Uterus (tissue), 4 donors: ENCODE measurements at places on chromosomes 11 and 22. TPM values are rescaled to one million over a fixed set of nuclear protein-coding genes. Genes with fewer than 3 reads are reported as not detected.

- no peaks in the 10 kb centered on the region for H3K27me3 ChIP-seq
- DNase-seq = no peak
- no peaks in the 10 kb centered on the region for H3K4me1 ChIP-seq
- H3K27ac ChIP-seq = no peak overlapping the region
- no peak overlapping the region for H3K4me3 ChIP-seq
These were observed 393.0 kb upstream of the ANO3 start for GRCh38 chr11:25938952-25939351.

DNA sequence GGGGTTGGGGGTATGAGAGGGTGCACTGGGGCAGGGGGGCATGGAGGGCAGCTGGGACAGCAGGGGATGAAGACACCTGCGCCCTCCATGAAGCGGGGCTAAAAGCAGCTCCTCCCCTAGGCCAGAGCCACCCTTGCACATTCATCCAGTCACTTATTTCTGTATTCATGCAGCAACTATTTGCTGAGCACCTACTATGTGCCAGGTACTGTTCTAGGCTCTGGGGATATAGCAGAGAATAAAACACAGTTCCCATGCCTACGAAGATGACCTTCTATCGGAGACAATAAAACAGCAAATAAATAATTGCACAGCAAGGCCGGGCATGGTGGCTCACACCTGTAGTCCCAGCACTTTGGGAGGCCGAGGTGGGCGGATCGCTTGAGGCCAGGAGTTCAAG is 5.3 kb downstream of the ALDH3B1 start:
- no peaks in the 10 kb centered on the region for H3K36me3 ChIP-seq
- H3K27me3 ChIP-seq = no peaks in the 10 kb centered on the region
- H3K4me1 ChIP-seq = no peaks in the 10 kb centered on the region
- no peak overlapping the region for H3K27ac ChIP-seq

Gene SPA17
- 9.0 TPM for total RNA-seq

Gene OR5A1
- not detected for total RNA-seq

Gene GRIA4
- not detected for total RNA-seq

- H3K36me3 ChIP-seq = no peaks in the 10 kb centered on the region
- no peaks in the 10 kb centered on the region for H3K27me3 ChIP-seq
- no peaks in the 10 kb centered on the region for H3K4me1 ChIP-seq
- peak overlapping the region; percentile 91 for H3K4me3 ChIP-seq
- peak; percentile 30 for DNase-seq
These were observed 5.3 kb downstream of the NEAT1 start for GRCh38 chr11:65427691-65428577.

Gene SEPTIN3
- total RNA-seq = not detected

- no peak overlapping the region for H3K4me3 ChIP-seq
- H3K4me1 ChIP-seq = no peaks in the 10 kb centered on the region
- no peak for DNase-seq
These were observed 1058.2 kb downstream of the LRRC4C start for GRCh38 chr11:40401132-40401853.

Gene OR10V1
- total RNA-seq = not detected

GRCh38 chr22:23874871-23875270 is 17.2 kb downstream of the SLC2A11 start:
- no peaks in the 10 kb centered on the region for H3K36me3 ChIP-seq
- H3K27me3 ChIP-seq = no peaks in the 10 kb centered on the region
- H3K4me1 ChIP-seq = no peaks in the 10 kb centered on the region
- H3K27ac ChIP-seq = no peak overlapping the region

- H3K27ac ChIP-seq = no peak overlapping the region
- no peaks in the 10 kb centered on the region for H3K27me3 ChIP-seq
- no peaks in the 10 kb centered on the region for H3K36me3 ChIP-seq
- DNase-seq = no peak
- no peak overlapping the region for H3K4me3 ChIP-seq
These were observed 26.3 kb downstream of the FADS2 start for GRCh38 chr11:61854206-61854895.

DNA sequence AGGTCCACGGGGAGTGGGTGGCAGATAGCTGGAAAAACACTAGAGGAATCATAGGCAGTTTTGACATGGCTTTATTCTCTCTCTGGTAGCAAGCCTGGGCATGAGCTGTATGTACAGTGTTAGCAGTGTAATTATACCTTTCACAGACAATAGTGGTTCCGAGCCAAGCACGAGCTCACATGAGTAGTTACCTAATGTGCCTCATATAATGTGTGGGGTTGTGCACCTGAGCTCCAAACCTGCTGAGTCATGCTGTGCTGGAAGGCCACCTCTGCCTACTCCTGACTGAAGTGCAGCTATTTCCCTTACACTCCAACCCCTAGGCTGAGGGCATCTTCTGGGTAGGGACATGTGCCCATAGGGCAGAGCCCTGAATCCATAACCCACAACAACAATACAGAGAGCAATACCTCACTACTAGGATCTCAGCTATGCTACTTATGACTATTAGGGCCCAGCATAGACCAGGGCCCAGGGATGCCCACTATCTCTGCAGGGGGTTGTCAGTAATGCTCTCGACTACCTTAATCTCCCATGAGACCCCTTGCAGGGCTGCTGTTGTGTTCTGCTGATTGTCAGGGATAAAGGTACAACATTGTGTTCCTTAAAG is 432.1 kb downstream of the DYNC2H1 start:
- no peak overlapping the region for H3K27ac ChIP-seq
- DNase-seq = no peak
- H3K4me3 ChIP-seq = no peak overlapping the region
- H3K4me1 ChIP-seq = no peaks in the 10 kb centered on the region

- H3K27me3 ChIP-seq = no peaks in the 10 kb centered on the region
- peaks cover 3% of the 10 kb centered on the region for H3K4me1 ChIP-seq
- DNase-seq = no peak
- peak overlapping the region; percentile 9 for H3K27ac ChIP-seq
- H3K4me3 ChIP-seq = no peak overlapping the region
These were observed 19.5 kb downstream of the RBFOX2 start for GRCh38 chr22:36009085-36009484.

Gene CCDC81
- 9.2 TPM for total RNA-seq

GRCh38 chr11:7538466-7539454 is 25.0 kb downstream of the PPFIBP2 start:
- H3K4me3 ChIP-seq = no peak overlapping the region
- H3K27me3 ChIP-seq = no peaks in the 10 kb centered on the region
- H3K4me1 ChIP-seq = no peaks in the 10 kb centered on the region
- no peak for DNase-seq

DNA sequence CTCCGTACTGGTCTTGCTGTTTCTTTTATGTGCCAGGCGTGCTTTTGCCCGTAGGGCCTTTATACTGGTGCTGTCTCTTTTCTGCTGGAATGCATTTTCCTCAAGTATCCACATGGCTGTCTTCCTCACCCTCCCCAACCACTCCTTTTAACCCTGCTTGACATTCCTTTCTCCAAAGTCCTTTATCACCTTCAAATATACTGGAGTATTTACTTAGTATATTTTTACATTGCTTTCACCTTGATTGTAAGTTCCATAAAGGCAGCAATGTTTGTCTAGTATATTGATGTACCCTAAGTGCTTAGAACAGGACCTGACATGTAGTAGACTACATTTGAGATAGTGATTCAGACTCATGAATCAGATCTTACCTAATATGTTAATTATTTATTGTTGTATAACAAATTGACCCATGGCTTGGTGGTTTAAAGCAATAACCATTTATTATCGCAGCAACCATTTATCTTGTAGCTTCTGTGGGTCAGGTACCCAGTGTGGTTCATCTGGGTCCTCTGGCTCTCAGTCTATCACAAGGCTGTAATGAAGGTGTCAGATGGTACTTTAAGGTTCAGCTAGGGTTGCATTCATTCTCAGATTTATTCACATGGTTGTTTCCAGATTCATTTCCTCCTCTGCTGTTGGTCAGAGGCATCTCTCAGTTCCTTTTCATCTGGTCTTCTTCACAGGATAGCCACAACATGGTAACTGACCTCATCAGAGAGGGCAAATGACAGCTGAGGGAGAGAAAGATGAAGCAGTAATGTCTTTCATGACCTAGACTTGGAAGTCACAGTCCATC is 34.2 kb downstream of the DDX10 start:
- no peak for DNase-seq
- no peaks in the 10 kb centered on the region for H3K27me3 ChIP-seq
- H3K27ac ChIP-seq = no peak overlapping the region

DNA sequence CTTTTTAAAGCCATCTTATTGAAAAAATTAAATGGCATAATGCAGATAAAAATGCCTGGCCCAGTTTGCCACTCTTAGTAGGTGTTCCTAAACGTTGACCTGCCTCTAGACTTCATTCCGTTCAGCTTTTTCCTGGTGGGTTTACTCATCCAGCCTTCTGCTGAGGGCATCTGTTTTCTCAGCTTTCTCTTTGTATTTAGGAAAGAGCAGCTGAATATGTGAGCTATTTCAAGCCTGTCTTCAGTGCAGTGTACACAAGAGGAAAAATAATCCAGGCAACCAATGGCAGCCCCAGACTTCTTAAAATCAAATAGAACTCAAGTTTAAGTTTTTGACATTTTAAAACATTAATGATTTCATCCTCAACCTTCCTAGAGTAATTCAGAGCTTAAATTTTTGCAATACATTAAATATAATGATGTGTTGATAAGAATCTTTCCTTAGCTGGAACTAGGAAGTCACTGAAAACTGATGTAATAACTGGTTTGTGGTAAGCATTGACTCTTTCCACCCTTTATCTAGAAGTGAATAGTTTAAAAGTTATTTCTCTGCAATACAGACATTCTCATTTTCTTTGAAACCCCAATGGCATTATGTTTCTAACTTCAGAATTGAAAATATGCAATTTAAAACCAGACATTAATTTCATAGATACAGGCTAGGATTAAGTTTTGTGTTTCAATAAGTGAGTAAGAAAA is 165.4 kb downstream of the AASDHPPT start:
- no peak overlapping the region for H3K4me3 ChIP-seq
- DNase-seq = no peak
- H3K4me1 ChIP-seq = no peaks in the 10 kb centered on the region

Gene MAJIN
- under 0.01 TPM for total RNA-seq

Gene NXPE4
- total RNA-seq = 0.29 TPM

GRCh38 chr22:44378380-44378779 is 65.6 kb upstream of the SHISAL1 start:
- DNase-seq = no peak
- no peak overlapping the region for H3K4me3 ChIP-seq
- H3K27ac ChIP-seq = no peak overlapping the region
- H3K36me3 ChIP-seq = no peaks in the 10 kb centered on the region

GRCh38 chr11:104637662-104638170 is 260.5 kb downstream of the CASP12 start:
- no peaks in the 10 kb centered on the region for H3K4me1 ChIP-seq
- no peak overlapping the region for H3K4me3 ChIP-seq
- DNase-seq = no peak
- H3K27me3 ChIP-seq = no peaks in the 10 kb centered on the region
- no peaks in the 10 kb centered on the region for H3K36me3 ChIP-seq
- no peak overlapping the region for H3K27ac ChIP-seq

Gene CDC45
- not detected for total RNA-seq

Gene MRPL49
- 50.5 TPM for total RNA-seq

GRCh38 chr22:17917490-17917983 is 106.8 kb downstream of the MICAL3 start:
- peak; percentile 13 for DNase-seq
- H3K4me1 ChIP-seq = no peaks in the 10 kb centered on the region
- no peaks in the 10 kb centered on the region for H3K27me3 ChIP-seq
- H3K4me3 ChIP-seq = no peak overlapping the region

DNA sequence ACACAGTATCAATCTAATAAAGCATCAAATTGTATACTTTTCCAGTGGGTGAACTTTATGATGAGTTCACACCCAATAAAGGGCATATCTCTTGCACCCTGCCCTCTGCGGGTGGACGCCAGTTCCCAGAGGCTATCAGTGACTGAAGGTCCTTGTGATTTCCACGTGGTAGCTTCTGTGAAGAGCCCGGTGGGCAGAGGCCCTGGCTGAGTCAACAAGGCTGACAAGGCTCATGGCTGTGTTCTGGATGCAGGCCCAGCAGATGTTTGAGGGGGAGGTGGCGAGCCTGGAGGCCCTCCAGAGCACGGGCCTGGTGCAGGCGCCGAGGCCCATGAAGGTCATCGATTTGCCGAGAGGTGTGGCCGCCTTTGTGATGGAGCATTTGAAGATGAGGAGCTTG is 71.4 kb downstream of the PIWIL3 start:
- H3K27ac ChIP-seq = no peak overlapping the region
- no peak overlapping the region for H3K4me3 ChIP-seq
- H3K4me1 ChIP-seq = no peaks in the 10 kb centered on the region
- no peaks in the 10 kb centered on the region for H3K27me3 ChIP-seq
- H3K36me3 ChIP-seq = no peaks in the 10 kb centered on the region

DNA sequence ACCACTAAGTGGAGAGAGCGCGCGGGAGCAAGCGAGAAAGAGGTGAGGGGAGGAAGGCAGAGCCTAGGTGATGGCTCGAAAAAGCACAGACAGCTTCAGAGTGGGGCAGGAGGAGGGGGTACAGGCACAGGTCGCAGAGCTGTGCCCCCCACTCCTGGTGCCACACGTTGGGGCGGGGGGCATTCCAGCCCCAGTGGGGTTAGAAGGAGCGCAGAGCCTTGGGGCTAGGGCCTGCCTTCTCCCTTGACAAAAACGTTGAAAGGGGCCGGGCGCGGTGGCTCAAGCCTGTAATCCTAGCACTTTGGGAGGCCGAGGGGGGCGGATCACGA is 41.6 kb upstream of the ISX start:
- H3K27me3 ChIP-seq = no peaks in the 10 kb centered on the region
- no peaks in the 10 kb centered on the region for H3K36me3 ChIP-seq
- H3K27ac ChIP-seq = no peak overlapping the region
- DNase-seq = no peak
- H3K4me3 ChIP-seq = no peak overlapping the region

- H3K4me3 ChIP-seq = no peak overlapping the region
- H3K27me3 ChIP-seq = no peaks in the 10 kb centered on the region
- no peaks in the 10 kb centered on the region for H3K36me3 ChIP-seq
- H3K4me1 ChIP-seq = no peaks in the 10 kb centered on the region
These were observed 106.7 kb downstream of the APIP start for GRCh38 chr11:34809191-34810106.

- H3K27ac ChIP-seq = no peak overlapping the region
- DNase-seq = no peak
- H3K27me3 ChIP-seq = no peaks in the 10 kb centered on the region
- no peak overlapping the region for H3K4me3 ChIP-seq
- no peaks in the 10 kb centered on the region for H3K4me1 ChIP-seq
These were observed 187.6 kb upstream of the ANO3 start for GRCh38 chr11:26144291-26144690.

DNA sequence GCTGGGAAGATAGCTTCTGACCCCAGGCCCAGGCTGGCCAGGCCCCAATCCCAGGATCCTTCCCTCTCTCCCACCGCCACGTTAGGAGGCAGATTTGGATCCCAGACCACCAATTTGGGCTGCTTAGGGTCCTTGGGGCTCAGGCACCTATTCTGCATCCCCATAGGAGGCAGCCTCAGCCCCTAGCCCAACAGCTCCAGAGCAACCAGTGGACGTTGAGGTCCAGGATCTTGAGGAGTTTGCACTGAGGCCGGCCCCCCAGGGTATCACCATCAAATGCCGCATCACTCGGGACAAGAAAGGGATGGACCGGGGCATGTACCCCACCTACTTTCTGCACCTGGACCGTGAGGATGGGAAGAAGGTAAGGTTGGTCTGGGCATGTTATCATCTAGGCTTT is 16.1 kb downstream of the TUB start:
- H3K4me3 ChIP-seq = no peak overlapping the region
- no peak overlapping the region for H3K27ac ChIP-seq
- no peaks in the 10 kb centered on the region for H3K4me1 ChIP-seq
